Activated B cell treated with CpG ODN at 0.5 μM for 24 hours (primary cell): ENCODE measurements at places on chromosomes 16 and 17.

DNA sequence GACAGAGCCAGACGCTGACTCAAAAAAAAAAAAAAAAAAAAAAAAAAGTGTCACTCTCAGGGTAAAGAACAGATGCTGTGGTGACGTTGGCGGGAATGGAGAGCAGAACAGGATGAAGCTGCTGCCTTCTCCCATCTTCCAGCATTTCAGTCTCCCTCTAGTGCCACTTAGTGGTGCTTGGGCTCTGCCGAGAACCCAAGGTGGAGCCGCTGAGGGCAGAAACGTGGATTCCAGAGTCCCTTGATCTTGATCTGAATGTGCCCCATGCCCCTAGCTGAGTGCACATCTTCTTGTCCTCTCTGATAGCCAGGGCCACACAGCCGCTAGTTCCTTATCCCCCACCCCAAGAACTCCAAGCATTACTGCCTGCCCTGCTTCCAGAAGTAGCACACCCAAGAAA is 43.2 kb upstream of the FA2H start:
- H3K27me3 ChIP-seq: peaks cover 25% of the 10 kb centered on the region
- no peaks in the 10 kb centered on the region for H3K4me1 ChIP-seq
- no peak overlapping the region for H3K4me3 ChIP-seq

- peaks cover 22% of the 10 kb centered on the region for H3K36me3 ChIP-seq
- no peak overlapping the region for H3K27ac ChIP-seq
- H3K4me3 ChIP-seq: no peak overlapping the region
Measured at GRCh38 chr17:58096892-58097291, 13.7 kb downstream of the DYNLL2 start.

- H3K4me1 ChIP-seq: no peaks in the 10 kb centered on the region
- H3K4me3 ChIP-seq: no peak overlapping the region
- no peak overlapping the region for H3K27ac ChIP-seq
Measured at GRCh38 chr17:72253597-72253996, 132.8 kb downstream of the SOX9 start.

- H3K4me3 ChIP-seq: peak overlapping the region; percentile 92
- H3K36me3 ChIP-seq: peaks cover 55% of the 10 kb centered on the region
- H3K4me1 ChIP-seq: peaks cover 86% of the 10 kb centered on the region
- no peak for DNase-seq
- no peaks in the 10 kb centered on the region for H3K27me3 ChIP-seq
Measured at GRCh38 chr16:25013751-25014499, 1.2 kb downstream of the ARHGAP17 start.

DNA sequence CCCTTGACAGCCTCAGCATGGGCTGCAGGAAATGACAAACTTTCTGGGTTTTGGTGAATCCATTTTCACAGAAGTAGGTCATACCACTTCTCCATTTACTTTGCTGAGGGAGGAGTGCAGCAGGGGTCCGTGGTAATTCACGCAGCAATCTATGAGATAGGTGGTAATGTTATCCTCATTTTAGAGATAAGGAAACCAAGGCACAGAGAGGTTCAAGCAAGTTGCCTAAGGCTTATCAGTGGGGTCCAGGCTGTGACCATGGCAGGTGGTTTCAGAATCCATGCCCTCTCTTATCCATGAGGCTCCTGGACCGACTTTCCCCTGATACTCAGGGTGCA is 12.6 kb downstream of the TBX4 start:
- no peak for DNase-seq
- no peaks in the 10 kb centered on the region for H3K36me3 ChIP-seq
- H3K27me3 ChIP-seq: peaks cover 40% of the 10 kb centered on the region
- peaks cover 14% of the 10 kb centered on the region for H3K4me1 ChIP-seq
- H3K4me3 ChIP-seq: no peak overlapping the region
